ENCODE measurements at places on chromosomes 16 and 17.
A peak's percentile ranks its signal among the peaks of the same experiment; 100 is the strongest.

- no peak for DNase-seq
Measured at GRCh38 chr17:35716897-35717465, 14.5 kb upstream of the RASL10B start.

DNA sequence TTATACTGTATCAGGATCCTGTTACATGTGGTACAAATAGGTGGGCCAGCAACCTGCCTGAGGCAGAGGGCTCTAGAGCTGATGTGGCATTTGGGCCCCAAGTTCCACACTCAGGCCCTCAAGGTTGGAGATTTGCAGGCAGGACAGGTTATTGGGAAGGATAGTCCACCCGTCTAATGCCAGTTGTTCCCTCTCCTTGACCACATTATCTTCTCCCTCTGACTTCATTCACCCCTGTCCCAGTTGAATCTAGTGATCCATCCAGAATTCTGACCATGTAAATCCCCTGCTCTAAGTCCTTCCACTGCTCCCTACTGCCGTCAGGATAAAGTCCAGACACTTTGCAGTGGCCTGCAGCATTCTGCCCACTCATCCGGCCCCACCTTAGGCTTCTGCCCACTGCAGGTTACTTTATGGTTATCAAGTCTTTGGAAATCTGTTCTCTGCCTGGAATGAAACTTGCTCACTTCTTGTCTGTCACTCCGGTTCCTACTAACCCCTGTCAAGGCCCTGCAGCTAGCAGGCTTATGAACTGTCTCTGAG, 1.9 kb upstream of the NFATC3 start:
- no peak for DNase-seq

DNA sequence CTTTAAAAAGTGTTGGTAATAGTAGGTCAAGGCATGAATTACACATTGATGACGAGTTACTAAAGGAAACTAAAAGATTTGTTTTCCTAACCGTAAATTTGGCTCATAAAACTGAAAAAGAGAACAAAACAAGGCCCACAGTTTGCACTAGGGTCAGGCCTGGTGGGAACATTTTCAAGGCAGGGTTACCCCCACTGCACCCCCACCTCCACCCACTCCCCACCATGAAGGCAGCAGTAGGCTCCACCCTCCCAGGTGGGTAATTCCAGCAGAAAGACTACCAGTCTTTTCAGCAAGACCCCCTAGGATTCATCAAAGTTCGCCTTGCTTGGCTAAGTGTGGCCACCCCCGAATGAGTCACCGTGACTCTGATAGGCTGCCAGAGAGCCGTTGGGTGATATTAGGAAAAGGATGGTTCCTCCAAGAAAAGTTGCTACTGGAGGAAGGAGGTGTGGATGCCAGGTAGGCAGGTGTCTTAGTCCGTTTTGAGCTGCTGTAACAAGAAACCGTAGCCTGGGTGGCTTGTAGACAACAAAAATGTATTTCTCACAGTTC, 8.6 kb downstream of the DNAAF1 start:
- DNase-seq: no peak

- DNase-seq: peak; percentile 42
Measured at GRCh38 chr16:11356573-11357331, 11.5 kb downstream of the RMI2 start.

GRCh38 chr17:57676543-57676942, 68.6 kb downstream of the CCDC182 start:
- DNase-seq: no peak

- no peak for DNase-seq
Measured at GRCh38 chr16:87017371-87018012, 299.7 kb downstream of the C16orf95 start.

- no peak for DNase-seq
Measured at GRCh38 chr16:31083981-31084380, 4.8 kb downstream of the PRSS53 start.

DNA sequence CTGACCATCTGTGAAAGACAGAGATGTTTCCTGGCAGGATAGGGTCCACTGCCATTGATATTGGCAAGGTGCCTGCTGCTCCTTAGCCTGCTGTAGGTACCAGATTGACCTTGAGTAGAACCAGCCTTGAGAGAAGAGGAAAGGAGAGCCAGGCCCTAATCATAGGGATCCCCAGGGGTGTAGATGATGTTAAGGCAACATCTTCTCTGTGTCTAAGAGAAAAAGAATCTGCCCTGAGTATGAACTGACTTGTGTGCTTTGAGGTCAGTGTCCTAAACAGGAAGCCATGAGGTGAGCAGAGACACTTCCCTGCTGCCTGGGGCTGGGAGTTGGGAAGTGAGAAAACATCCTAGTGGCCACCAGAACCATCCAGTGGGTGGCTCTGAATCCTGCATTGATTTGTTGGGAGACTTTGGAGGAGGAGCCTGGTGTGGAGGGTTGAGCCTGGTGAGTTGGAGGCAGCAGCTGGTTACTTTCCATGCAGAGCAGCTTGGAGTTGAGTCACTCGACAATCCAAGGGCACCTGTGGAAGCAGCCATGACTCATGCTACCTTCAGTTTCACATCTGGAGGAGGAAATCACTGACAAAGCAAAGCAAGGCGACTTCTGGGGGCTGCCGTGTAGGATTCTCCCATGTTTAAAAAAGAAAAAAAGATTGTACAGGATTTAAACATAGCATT, 47.8 kb downstream of the BMERB1 start:
- DNase-seq: no peak

GRCh38 chr16:17544785-17545184, 74.0 kb upstream of the XYLT1 start:
- DNase-seq: no peak

GRCh38 chr17:81398832-81399411, 3.7 kb downstream of the BAHCC1 start:
- no peak for DNase-seq

DNA sequence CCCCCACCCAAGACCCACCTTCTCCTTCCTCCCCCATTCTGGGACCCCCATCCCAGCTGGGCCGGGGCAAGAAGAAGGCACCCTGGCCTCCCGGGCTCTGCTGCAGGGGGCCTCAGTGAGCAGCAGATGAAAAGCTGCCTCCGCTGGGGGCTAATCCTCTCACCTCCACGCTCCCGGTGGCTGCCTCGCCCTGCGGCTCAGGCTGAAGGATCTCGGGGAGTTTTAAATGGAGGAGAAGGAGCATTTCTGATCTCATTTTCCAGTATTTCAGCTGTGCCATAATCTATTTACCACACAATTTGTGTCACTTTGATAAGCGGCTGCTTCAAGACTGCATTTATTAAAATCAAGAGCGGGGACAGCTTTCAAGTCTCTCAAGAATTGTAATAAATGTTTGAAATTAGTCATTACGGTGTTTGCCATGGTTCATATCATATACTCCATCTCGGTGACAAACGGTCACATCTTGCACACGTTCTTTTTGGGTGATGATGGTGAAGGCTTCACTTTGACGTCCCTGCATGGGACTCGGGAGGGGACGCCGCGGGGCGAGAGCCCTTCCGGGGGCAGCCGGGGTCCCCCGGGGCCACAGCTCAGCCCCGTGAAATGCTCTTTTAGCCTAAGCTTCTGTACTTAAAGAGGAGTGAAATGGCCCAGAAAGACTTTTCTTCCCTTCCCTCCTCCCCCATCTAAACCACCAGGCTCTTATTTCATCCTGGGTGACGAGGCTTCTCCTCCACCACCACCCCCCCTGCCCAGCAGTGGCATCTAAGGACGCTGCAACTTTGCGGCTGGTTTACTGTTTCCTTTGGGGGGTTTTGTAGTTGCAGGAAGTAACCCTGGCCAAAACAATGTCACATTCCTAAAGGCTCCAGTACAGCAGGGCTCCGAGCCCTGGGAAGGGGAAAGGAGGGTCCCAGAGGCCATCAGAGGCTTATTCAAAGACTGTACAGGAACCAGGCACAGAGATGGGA, 313.1 kb upstream of the TNRC6C start:
- peak; percentile 42 for DNase-seq

DNA sequence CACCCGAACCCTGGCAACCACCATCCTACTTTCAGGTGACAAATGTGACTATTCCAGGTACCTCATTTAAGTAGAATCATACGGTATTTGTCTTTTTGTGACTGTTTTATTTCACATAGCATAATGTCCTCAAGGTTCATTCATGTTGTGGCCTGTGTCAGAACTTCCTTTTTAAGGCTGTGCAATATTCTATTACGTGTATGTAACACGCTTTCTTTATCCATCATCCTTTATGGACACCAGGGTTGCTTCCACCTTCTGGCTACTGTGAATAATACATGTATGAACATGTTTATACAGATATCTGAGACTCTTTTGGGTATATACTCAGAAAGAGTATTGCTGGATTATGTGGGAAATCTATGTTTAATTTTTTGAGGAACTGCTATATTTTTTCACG, 28.7 kb upstream of the RSL1D1 start:
- DNase-seq: no peak

DNA sequence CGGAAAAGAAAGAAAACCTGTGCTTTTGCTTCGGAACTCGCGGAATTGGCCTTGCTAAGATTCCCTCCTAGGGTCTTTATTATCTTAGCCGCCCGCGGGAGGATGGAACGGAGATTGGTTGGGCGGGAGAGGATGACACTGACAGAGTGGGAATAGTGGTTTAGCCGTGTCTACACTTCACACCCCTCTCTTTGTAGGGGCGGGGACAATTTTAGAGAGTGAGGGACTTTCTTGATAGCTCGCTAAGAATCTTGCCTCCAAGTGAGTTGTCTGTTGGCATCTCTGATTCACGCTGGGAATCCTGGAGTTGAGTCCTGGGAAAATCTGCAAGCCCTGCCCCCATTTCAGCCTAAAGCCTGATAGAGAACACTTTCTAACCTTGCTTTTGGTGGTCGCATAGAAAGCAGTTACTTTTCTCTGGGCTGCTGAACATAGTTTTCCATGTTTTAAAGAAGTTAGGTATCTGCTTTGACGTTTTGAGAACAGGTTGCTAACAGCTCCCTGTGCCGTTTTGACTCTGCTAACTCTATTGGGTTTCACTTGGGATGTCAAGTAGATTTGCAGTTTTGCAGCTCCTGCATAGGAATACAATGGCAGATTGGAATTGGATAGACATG, 697 bp downstream of the NOL11 start:
- no peak for DNase-seq

GRCh38 chr17:35433075-35433894, 985 bp upstream of the SLFN12 start:
- DNase-seq: peak; percentile 57

DNA sequence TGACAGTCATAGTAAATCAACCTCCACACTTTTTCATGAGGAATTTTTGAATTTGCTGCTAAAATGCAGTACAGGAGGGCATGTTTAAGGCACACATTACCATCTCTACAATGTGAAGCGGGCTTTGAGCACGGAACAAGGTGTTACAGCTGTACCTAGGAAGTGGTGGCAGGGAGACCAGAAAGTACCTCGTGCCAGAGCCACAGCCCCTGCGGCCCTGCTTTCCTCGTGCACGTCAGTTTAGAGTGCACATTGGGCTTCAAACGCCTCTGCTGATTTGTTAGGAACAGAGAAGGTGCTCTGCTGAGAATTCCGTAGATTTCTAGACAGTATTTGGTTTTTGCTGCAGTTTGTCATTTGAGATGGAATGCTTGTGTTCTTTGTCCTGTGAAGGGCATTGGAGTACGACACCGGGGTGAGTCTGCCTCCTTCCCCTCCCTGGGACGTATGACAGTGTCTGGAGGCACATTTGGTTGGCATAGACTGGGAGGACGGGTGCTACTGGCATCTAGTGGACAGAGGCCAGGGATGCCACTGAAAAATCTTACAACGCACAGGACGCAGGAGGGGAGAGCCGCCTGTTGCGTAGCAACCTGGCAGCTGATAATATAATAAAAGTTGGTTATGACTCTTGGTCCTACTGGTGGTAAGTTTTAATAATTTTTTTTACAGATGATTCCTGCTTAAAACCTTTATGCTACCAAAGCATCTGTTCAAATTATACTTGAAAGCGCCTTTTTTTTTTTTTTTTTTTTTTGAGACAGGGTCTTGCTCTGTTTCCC, 9.1 kb downstream of the FOXK2 start:
- no peak for DNase-seq

GRCh38 chr17:75832164-75832651, 12.0 kb downstream of the UNC13D start:
- no peak for DNase-seq

- DNase-seq: no peak
Measured at GRCh38 chr16:10946308-10946707, 1.9 kb downstream of the CLEC16A start.

GRCh38 chr16:49630783-49631182, 225.1 kb downstream of the ZNF423 start:
- no peak for DNase-seq

- no peak for DNase-seq
Measured at GRCh38 chr16:81821436-81822128, 42.5 kb downstream of the PLCG2 start.

GRCh38 chr17:10585529-10585928, 36.1 kb upstream of the MYH2 start:
- DNase-seq: no peak

- no peak for DNase-seq
Measured at GRCh38 chr16:63241497-63242028, 1205.3 kb upstream of the CDH8 start.

DNA sequence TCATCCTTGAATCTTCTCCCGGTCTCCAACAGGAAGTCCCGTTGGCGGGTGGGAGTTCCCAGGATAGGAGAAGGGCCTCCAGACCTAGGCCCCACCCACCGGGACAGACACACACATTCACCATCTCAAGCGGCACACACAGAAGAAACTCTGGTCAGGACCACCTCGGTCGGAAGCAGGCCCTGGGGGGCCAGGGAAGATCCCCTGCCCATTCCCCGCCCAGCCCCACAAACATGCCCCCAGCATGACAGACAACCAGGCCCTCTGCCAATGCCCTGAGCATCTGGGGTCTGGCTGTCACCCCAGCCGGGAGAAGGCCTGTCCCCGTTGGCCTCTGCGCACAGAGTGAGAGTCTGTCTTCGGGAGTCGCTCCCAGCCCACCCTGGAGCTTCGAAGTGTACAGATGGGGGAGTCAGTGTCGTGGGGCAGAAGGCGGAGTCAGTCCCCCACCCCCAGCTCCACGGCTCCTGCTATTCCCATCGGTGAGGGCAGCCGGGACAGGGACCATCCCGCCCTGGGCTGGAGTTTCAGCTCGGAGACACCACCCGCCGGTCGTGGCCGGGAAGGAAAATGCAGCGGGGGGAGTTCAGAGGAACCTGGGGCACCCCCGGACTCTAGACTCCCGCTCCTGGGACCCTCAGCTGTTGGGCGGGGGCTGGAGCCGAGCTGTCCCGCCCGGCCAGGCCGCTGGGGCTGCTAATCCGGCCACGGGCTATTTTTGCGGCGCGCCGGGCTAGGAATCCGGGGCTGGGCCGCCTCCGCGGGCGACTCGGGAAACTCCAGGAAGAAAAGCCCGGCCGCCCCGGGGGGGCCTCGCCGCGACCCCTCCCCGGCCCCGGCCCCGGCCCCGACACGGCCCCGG, 660 bp downstream of the RHBDF1 start:
- DNase-seq: no peak

Measured in activated CD8-positive, alpha-beta memory T cell treated with anti-CD3 and anti-CD28 coated beads for 1 hour (primary cell).